ENCODE measurements at places on chromosomes 7 and 10.

DNA sequence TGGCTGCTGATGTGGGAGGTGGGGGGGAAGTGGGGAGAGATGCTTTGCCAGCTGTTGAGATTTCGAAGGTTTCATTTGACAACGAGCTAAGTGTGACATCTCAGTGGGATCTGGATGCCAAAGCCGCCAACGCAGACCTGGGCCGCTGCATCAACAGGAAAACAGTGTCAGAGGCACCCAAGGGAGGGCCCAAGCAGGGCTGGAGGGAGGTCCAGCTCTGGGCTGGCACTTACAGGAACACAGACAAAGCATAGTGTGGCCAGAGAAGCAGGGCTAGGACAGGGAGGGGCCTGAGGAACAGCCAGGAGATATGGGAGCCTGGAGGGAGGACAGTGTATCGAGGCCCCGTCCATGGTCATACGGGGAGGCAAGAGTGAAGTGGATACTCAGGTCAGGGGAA is 73.1 kb downstream of the GTF2IRD1 start:
- no peaks in the 10 kb centered on the region for H3K36me3 ChIP-seq
- DNase-seq: no peak
- no peak overlapping the region for H3K4me3 ChIP-seq
- no peak overlapping the region for H3K27ac ChIP-seq
- H3K27me3 ChIP-seq: no peaks in the 10 kb centered on the region

DNA sequence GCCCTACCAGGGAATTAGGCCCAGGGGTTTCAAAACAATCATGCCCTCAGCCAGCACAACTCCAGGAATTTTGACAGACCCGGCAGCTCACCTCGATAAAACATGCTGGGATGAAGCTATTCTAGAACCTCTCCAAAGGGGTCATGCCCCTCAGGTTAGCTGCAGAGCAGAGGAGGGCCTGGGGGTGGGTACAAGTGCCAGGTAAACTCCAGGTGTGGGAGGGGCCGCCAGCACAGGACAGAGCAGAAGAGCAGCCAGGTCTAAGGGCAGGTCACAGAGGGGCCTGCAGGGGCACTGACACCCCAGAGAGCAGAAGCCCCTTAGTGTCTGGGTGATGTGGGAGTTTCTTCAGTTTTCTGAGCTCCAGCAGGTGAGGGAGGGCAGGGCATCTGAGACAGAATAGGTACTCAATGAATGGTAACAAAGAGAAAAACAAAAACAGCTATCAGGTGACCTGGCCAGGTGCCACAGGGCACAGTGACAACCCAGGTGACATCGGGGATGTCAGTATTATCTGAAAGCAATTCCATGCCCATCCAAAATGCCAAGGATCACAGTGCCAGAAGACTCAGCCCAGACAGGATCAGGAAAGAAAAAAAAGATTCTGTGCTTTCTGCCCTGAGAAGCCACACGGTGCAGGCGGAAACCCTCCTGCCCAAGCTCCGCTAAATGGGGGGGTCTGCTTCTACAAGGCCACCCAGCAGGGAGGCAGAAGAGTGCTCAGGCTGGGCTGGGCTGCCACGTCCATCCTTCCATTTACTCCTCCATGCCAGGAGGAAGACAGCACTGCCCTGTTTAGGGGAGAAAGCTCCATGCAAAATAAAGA is 104.5 kb downstream of the TNS3 start:
- no peak overlapping the region for H3K4me3 ChIP-seq
- H3K36me3 ChIP-seq: no peaks in the 10 kb centered on the region

DNA sequence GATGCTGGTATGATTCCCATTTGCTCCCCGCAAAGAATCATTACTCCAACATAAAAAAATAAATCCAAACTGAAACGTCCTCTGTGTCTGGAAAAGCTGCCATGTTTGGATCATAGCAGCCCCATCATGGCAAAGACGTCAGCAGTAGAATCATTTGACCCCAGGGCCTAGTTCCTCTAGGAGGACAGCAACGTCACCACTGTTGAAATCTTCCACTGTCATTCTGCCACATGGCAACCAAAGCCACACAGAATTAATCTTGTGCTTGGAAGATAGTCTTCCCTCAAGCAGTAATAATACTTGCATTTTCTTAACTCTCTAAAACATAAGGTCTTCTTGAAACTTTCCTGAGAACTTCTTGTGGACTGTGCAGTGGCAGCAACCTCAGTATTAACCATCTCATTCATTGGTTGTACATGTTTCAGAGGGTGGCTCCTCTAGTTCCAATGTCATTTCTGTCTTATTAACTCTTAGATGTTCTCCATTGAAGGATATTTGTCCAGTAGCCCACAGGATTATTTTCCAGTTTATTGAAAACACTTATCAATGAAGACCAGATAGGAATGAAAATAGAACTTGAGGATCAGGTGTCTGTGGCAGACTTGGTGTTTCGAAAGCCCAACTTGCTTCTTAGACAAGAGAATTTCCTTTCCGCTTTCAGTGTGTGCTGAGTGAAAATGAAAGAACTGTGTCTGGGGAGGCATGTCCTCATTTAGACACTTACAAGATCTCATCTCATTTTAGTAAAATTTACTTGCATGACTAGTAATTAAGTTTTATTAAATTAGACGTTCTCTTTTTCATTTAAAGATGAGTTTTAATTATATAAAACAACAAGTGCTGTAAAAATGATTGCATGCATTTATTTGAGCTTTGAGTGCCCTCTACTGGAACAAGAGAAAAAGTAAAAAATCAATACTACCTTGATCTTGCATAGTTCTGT is 28.9 kb upstream of the INHBA start:
- H3K27ac ChIP-seq: no peak overlapping the region
- no peak for DNase-seq
- peaks cover 10% of the 10 kb centered on the region for H3K27me3 ChIP-seq
- peaks cover 12% of the 10 kb centered on the region for H3K4me1 ChIP-seq
- H3K4me3 ChIP-seq: no peak overlapping the region
- H3K36me3 ChIP-seq: no peaks in the 10 kb centered on the region

- no peaks in the 10 kb centered on the region for H3K4me1 ChIP-seq
- no peak overlapping the region for H3K27ac ChIP-seq
- DNase-seq: no peak
- no peaks in the 10 kb centered on the region for H3K27me3 ChIP-seq
- H3K4me3 ChIP-seq: no peak overlapping the region
Measured at GRCh38 chr7:10300577-10300976, 673.1 kb upstream of the PHF14 start.

GRCh38 chr7:32588657-32589056 is 93.4 kb downstream of the AVL9 start:
- peak; percentile 13 for DNase-seq
- peaks cover 20% of the 10 kb centered on the region for H3K36me3 ChIP-seq
- peak overlapping the region; percentile 77 for H3K27ac ChIP-seq
- H3K4me3 ChIP-seq: no peak overlapping the region
- peaks cover under 1% of the 10 kb centered on the region for H3K27me3 ChIP-seq
- peaks cover 24% of the 10 kb centered on the region for H3K4me1 ChIP-seq

DNA sequence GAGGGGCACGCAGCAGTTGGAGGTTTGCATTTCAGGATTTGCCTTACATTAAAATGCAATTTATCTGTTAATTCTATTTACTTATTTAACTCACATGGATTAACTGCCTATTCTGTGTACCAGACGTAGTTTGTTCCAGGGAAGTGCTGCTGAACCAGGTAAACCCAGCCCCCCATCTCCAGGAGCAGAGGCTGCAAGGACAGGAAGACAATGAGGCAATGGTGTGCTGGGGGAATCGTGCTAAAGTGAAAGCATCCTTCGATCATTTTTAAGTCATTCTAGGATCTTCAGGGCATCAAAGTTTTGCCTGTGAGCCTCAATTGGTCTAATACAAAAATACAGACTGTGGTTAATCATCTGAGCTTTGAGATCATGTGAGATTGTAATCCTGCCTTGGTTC is 166.4 kb downstream of the DNAJB6 start:
- H3K27ac ChIP-seq: peak overlapping the region; percentile 79
- peak overlapping the region; percentile 74 for H3K4me3 ChIP-seq
- DNase-seq: no peak
- H3K27me3 ChIP-seq: peaks cover 12% of the 10 kb centered on the region

- no peaks in the 10 kb centered on the region for H3K4me1 ChIP-seq
- H3K27me3 ChIP-seq: peaks cover 2% of the 10 kb centered on the region
- H3K27ac ChIP-seq: no peak overlapping the region
- no peak for DNase-seq
- H3K36me3 ChIP-seq: no peaks in the 10 kb centered on the region
Measured at GRCh38 chr10:90464329-90464728, 393.5 kb downstream of the HTR7 start.

DNA sequence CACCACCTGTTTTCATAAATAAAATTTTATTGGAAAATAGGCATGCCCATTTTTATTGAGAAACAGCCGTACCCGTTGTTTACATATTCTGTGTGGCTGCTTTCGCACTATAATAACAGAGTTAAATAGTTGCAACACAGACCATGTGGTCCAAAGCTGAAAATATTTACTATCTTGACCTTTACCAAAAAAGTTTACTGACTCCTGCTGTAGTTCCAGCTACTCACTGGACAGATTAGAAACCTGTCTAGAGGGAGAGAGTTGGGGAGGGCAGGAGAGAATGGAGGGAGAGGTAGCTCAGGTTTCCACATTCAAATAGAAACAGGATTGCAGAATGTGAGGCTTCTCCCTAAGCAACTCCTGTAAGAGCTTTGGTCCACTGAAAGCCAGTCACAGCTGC is 55.1 kb upstream of the GLCCI1 start:
- H3K4me3 ChIP-seq: no peak overlapping the region
- no peaks in the 10 kb centered on the region for H3K27me3 ChIP-seq
- no peak overlapping the region for H3K27ac ChIP-seq
- no peaks in the 10 kb centered on the region for H3K36me3 ChIP-seq
- no peaks in the 10 kb centered on the region for H3K4me1 ChIP-seq

- no peaks in the 10 kb centered on the region for H3K4me1 ChIP-seq
- no peak for DNase-seq
- no peak overlapping the region for H3K4me3 ChIP-seq
- H3K36me3 ChIP-seq: no peaks in the 10 kb centered on the region
Measured at GRCh38 chr7:148201992-148202391, 388.6 kb upstream of the C7orf33 start.

DNA sequence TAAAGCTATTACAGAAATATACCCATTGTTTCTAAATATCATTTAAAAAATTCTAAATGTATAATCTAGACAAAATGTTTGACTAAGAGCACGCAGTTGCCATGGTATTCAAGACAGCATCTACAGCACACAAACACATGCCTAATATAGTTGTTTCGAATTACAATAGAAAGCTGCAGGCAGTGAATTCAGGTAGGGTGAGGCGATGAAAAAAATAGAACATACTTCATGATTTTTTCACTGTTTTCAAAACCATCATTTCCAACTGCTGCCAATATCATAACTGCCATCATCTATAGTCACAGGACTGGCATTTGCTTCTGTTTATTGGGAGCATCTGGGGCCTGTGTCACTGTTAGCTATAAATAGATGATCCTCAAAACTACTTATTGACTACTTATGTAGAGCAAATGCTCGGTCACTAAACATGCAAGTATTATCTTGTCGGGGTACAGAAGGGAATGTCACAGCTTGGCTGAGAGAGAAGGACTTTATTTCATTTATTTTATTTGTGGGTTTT is 34.4 kb upstream of the OTUD1 start:
- H3K36me3 ChIP-seq: no peaks in the 10 kb centered on the region
- peaks cover 2% of the 10 kb centered on the region for H3K27me3 ChIP-seq
- H3K4me3 ChIP-seq: no peak overlapping the region
- no peak overlapping the region for H3K27ac ChIP-seq
- no peak for DNase-seq

DNA sequence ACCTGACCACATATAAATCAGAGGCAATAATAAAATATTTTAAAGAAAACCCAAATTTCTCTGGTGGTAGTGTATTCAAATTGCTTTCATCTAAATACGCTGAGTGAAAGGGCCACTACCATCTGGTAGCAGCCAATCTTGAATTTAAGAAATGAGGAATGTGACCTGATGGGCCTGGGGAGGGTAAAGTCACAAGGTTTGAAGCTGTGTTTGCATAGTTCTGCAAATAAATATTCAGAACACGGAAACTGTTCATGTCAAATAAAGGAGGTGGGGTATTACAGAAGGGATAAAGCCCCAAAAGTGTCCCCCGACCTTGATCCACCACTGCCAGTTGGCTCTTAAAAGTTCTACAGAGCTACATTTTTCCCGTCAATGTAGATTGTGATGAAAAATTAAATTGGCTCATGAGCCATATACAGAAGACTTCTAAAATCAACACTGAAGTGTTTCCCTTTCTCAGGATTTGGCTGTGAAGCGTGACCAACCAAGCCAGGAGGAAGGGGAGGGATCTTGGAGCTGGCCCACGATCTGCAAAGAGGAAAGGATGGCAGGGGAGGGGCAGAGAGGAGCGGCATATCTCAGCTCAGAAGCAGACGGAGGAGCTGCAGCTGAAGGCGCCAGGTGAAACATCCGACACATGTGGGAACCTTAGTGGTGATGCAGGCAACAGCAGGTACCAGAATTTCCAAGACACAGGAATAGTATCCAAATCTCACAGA is 39.6 kb downstream of the MPP7 start:
- peaks cover 19% of the 10 kb centered on the region for H3K4me1 ChIP-seq
- H3K27me3 ChIP-seq: no peaks in the 10 kb centered on the region
- H3K27ac ChIP-seq: no peak overlapping the region
- H3K4me3 ChIP-seq: no peak overlapping the region
